Stimulated activated naive B cell treated with anti-CD40 and anti-IgM and Interleukin-4, amounts not matched to agents 10 μg/mL and 1 μg/mL and 100 μg/mL, for 72 hours (primary cell): ENCODE measurements at places on chromosomes 2 and 18.
A peak's percentile ranks its signal among the peaks of the same experiment; 100 is the strongest.

DNA sequence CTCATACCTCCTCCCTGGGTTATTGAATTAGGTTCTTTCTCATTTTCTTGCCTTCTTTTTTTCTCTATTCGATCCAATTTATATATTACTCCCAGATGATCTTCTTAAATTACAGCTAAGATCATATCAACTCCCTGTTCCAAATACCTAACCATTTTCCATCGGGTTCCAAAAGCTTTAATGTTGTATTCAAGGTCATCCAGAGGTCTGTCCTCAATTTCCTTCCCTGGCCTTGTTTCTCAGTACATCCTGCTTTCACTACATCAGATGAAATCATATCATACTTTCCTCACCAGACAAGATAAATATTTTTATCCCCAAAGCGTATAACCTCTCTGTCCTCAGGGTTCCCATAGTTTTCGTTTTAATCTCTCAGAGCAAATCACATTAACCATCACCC is 36.3 kb upstream of the GREB1L start:
- no peak for DNase-seq

- no peak for DNase-seq
These were observed 17.4 kb downstream of the NRP2 start for GRCh38 chr2:205699515-205700289.

DNA sequence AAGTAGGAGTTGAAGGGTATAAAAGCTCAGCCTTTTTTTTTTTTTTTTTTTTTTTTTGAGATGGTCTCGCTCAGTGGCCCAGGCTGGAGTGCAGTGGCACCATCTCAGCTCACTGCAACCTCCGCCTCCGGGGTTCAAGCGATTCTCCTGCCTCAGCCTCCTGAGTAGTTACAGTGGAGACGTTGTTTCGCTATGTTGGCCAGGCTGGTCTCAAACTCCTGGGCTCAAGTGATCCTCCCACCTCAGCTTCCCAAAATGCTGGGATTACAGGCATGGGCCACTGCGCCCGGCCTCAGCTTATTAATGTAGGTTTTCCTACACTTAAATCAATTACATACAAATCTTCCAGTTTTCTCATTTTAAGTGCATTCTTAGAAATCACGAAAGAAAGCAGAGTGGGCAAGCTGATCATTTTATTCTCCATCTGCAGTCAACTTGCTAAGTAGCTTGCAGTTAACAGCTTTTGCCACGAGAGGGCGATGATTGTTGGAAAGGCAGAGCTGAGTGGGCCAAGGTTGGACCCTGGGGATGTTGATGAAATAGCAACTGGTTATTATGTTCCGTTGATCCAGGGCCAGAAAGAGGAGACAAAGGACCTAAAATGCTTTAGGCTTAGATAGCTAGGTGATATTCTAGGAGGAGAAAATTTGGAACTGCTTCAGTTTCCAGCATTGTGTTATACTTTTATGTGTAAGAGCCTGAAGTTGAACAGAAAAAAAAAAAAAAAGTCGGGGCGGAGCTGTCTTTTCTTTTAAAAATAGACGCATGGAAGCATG is 234.4 kb upstream of the EPAS1 start:
- peak; percentile 43 for DNase-seq

GRCh38 chr18:59357928-59358327 is 1.1 kb downstream of the LMAN1 start:
- no peak for DNase-seq

GRCh38 chr2:194301946-194302345 is 1355.1 kb upstream of the SLC39A10 start:
- no peak for DNase-seq

- no peak for DNase-seq
These were observed 284.7 kb downstream of the ALPK2 start for GRCh38 chr18:58344080-58344670.

DNA sequence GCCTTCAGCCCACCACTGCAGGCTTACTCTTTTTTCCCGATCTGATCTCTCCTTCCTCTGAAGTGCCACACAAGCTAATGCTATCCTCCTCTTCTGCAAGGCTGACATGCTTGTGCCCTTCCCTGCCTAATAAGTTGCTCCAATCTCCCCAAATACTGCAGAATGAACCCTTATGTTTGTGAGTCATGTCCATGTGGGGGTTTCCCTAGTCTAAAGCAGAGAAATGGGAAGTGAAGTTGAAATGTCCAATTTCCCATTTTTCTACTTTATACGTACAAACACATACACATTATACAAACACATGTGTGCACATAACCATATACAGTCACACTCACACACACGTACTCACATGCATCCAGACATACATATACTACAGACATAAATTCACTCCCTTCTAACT is 288.1 kb upstream of the CELF4 start:
- no peak for DNase-seq

DNA sequence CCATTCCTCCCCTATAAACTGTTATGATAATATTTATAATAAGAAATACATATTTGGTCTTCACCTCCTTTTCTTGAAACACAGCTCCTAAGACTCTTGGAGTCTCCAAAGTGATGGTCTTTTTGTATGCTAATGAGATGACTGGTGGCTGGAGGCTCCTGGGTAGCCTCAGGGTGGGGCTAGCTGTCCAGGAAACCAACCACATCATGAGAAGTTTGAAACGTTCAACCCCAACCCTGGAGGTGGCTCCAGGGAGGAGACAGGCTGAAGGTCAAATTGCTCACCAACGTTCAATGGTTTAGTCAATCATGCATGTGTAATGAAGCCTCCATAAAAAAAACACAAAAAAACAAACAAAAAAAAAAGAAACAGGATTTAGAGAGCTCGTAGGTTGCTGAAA is 298.7 kb upstream of the MGAT5 start:
- DNase-seq: no peak

DNA sequence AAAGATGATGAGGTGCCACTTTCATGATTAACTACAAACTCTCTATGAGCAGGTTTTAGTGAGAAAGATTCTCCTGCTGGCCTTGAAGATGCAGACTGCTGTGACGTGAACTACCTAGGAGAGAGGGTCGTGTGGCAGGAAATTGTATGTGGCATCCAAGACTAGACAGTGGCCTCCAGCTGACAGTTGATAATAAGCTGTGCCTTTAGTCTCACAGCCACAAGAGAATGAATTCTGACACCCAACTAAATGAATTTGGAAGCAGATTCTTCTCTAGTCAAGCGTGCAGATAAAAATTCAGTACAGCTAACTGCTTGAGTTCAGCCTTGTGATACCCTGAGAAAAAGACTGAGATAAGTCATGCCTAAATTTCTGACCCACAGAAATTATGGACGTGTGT is 169.0 kb upstream of the COL3A1 start:
- no peak for DNase-seq

DNA sequence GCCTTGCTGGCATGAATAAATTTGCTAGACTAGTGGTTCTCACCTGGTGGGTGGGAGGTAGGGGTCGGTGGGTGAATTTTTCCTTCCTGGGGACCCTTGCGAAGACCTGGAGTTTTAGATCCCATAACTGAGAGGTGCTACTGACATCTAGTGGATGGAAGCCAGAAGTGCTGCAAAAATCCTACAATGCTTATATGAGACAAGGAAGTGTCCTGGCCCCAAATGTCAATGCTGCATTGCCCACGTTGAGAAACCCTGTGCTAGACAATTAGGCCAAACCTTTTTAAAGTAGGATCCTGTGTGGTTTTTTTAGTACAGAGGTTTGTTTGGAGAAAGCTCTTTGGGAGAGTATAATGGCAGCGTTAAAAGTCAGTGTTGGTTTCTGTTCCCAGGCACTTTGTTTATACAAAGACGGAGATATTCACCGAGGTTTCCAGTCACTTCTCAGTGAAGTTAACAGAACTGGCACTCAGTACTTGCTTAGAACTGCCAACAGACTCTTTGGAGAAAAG is 9.6 kb downstream of the SERPINB8 start:
- peak; percentile 11 for DNase-seq

- DNase-seq: no peak
These were observed 84.3 kb downstream of the EFEMP1 start for GRCh38 chr2:55839182-55839819.

GRCh38 chr2:193810533-193810932 is 1615.8 kb upstream of the TMEFF2 start:
- DNase-seq: no peak

GRCh38 chr18:9854801-9855676 is 30.7 kb upstream of the TXNDC2 start:
- DNase-seq: no peak

GRCh38 chr18:56575819-56576663 is 62.4 kb downstream of the TXNL1 start:
- no peak for DNase-seq

GRCh38 chr2:12675352-12675795 is 41.4 kb upstream of the TRIB2 start:
- no peak for DNase-seq

DNA sequence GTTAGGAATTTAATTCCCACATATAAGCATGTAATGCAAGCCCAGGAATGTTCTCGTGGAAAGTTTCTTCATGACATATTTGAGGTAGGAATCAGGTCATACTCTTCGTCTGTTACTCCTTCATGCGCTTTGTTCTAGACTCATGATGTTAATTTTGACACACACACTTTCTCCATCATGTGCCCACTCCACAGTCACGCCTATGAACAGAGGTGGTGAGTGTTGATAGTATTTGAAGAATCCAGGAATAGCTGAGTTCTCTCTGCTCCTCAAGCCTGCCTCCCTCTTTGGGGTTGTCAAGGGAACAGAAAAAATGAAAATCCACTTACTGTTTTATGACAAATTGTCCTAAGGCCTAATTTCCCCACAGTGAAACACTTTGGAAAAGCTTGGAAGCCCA is 117.3 kb upstream of the SERPINE2 start:
- DNase-seq: no peak

DNA sequence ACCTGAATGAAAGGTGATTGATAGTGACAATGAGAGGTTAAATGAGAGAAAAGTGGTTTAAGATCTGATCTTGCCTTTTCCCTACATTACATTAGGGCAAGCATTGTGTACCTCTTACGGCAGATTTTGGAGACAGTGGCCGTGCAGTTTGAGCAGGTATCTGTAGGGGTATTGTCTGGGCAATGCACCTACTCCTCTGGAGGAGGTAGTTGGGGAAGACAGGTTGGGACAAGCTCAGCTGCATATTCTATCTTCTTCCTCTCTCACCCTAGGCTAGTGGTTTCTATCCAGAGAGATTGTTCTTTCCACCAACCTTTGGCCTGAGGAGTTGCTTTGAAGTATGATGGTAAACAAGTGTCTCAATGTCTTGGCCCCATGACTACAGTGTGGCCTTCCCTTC is 323.2 kb downstream of the CYP26B1 start:
- no peak for DNase-seq

DNA sequence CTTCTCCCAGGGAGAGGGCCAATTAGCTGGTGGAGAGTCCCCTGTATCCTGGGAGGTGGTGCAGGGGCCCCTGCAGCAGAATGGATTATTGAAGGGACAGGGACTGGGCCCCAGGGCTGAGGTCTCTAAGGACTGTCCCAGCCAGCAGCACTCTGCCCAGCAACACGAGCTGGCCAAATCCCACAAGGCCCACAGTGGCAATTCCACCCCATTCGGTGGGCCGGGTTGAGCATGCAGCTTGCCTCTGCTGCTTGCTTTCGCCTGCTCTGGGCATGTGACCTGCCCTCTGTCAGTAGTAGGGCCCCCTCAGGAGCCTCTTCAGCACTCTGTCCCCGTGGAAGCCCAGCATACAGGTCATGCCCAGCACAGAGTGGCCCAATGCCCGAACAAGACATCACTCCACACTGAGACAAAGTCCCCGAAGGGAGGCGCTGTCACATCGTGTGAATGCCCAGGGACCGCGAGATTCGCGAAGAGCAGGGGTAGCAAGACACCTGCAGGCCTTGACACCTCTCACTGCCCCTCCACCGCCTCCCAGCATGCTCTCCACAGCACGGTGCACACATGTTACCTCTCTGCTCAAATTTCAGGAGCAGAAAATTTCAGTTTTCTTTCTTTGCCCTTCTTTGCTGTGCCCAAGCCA is 65.4 kb downstream of the CRACDL start:
- no peak for DNase-seq

- no peak for DNase-seq
These were observed 134.5 kb downstream of the NCKAP5 start for GRCh38 chr2:133433455-133434451.

DNA sequence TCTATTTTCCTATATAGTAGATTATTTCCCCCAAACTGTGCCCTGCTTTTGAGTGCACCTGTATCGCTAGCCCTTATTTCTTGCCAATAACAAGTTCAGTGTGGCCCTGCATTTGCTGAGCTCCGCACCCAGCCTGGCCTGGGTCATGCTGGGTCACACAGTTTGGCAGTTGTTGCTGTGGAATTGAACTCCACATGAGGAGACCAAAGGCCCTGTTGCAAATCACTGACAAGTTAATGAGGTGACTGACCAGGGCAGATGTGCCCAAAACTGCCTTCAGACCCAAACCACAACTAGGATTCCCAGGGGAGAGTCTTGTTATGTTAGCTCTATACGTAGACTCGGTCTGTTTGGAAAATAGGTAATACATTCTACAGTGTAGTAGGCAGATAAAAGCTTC is 31.0 kb downstream of the COL4A4 start:
- DNase-seq: no peak

DNA sequence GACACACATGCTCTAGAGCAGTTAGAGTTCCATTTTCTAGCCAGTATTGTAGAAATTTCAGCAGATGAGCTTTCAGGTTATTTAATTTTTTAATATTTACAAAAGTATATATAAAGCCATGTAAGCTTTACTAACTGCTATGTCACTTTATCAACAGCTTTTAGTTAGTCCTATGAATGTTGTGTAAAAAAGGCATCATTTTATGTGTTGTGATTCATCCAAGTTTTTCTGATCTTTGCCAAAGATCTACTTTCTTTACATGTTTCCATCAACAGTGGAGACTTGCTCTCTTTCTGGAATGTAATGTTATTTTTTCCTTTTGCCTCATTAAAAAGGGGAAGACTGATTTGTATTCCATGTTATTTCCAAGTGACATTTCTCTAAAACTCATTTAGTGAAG is 125.2 kb upstream of the TFPI start:
- DNase-seq: no peak

DNA sequence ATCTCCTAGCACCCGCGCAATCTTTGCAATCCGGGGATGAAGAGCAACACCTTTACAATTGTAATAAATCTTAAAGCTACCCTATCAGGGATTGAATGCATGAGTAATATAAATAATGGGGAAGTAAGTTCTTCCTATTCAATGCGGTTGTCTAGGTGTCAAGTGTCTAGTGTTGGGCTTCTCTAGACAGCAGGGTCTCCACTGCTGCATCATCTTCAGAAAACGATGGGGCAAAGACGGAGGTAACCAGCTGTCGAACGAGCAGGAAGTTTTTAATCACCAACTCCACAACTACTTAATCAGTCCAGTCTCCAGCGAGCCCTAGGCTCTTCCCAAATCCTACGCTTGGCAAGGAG is 573 bp downstream of the STAM2 start:
- no peak for DNase-seq

DNA sequence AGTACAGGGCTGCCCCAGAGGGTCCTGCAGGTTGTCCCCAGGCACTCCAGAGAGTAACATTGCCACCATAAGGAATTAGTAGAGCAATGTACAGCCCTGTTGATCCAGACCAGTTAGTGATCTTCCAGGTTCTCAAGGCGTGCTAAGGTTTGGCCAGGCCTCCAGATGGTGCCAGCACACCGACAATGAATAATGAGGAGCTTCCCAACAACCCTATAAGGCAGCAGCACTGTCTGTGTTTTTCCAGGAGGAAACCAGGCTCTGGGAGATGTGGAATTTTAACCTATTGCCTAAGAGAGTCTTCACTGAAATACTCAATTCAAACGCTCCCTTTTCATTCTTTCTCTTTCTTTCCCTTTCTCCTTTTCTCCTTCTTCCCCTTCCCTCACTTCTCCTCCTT is 122.1 kb downstream of the MGAT5 start:
- no peak for DNase-seq

GRCh38 chr2:11738589-11739436 is 7.6 kb upstream of the LPIN1 start:
- DNase-seq: no peak

- no peak for DNase-seq
These were observed 42.9 kb upstream of the SPHKAP start for GRCh38 chr2:228224410-228224809.
